Calu3 (cell line): ENCODE measurements at places on chromosomes 12 and 14.
A peak's percentile ranks its signal among the peaks of the same experiment; 100 is the strongest.

GRCh38 chr12:121390856-121391255, 9.1 kb upstream of the RNF34 start:
- no peak for DNase-seq

DNA sequence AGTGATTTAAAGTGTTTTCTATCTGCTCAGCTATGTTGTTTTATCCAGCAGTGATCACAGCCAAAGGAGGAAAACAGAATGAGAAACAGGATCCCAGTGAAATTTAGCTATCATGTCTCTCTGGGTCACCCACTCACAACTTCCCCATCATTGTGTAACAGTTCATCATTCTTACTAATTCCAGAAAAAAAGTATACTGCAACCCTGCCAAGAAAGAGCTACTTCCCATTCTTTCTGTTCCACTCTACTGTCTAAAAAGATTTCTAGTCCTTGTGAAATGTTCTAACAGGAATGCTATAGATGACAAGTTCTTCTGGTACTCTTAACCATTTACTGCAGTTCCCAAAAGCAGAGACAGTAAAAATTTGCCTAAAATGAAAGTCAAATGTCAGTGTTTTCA, 39.2 kb upstream of the CD163 start:
- DNase-seq, result no peak

DNA sequence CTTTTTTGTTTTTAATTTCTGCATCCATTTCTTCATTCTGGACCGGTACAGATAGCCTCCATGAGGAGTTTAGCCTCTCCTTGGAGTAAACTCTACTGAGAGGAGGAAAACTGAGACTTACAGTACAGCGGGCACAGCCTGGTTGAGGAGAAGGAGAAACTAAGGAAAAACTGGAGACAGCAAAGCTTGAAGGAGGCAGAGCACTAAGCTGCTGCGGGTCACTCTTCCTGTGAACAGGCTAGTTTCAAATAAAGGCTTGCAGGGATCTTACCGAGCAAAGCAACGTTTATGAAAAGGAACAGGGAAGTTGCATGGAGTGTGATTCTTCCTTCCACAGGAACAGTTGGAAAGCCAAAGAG, 348 bp upstream of the SSTR1 start:
- no peak for DNase-seq

DNA sequence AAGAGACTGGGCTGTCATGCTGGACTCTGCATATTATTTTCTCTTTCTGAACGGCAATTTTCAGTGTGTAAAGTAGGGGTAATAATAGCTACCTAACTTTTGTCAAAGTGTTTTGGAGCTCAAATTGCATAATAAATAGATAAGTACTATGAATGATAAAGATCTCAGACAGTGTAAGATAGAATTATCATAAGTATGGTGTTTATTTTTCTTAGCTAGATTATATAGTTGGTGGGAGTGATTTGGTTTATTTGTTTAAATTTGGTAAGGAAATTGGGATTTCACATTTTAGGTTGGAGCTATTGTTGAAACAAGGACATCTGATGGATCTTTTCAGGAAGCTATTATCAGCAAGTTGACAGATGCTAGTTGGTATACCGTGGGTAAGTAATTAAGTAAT, 7.4 kb downstream of the ARID4A start:
- no peak for DNase-seq

- no peak for DNase-seq
These were observed 148.0 kb upstream of the NUDT4 start for GRCh38 chr12:93229494-93230325.

DNA sequence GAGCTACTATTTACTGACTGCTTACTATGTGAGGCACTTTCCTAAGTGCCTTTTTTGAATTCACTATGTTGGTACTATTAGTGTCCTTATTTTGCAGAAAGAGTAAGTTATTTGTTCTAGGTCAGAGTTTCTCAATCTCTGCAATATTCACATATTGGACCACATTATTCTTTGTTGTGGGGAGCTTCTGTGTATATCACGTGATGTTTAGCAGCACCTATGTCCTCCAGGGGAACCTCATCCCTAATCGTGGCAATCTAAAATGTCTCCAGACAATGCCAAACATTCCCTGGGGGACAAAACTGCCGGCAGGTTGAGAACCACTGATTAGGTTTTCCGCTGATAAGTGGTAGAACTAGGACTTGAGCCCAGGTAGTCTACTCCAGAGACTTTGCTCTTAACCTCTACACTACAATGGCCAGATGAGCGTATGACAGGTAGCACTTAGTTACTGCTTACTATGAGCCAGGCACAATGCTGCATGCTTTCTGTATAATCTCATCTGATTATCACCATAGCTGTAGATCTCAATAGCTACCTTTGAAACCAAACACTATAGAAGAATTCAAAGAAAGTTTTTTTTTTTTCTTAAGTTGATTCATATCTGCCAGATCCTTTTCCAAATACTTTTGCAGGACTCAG, 38.9 kb downstream of the NELL2 start:
- DNase-seq, result no peak

DNA sequence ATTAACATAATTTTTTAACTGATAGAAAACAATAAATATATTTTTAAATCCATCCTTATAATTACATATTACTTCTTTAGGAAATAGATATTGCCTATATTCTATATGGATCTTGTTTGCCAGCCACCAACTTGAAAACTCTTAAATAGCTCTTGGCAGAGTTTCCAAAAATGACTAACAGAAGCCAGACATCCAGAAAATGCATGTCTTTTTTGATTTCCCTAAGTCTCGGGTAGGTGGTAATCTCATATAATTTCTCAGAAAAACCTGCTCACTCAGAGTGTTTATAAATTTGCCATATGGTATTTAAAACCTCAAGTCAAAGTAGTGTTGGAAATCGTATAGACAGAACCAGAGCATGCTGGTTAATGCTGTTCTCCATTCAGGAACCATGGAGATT, 360.4 kb upstream of the FOXG1 start:
- no peak for DNase-seq

- no peak for DNase-seq
These were observed 156.0 kb downstream of the LRIG3 start for GRCh38 chr12:58764100-58764953.

- no peak for DNase-seq
These were observed 43.4 kb downstream of the DIO2 start for GRCh38 chr14:80167793-80168448.

DNA sequence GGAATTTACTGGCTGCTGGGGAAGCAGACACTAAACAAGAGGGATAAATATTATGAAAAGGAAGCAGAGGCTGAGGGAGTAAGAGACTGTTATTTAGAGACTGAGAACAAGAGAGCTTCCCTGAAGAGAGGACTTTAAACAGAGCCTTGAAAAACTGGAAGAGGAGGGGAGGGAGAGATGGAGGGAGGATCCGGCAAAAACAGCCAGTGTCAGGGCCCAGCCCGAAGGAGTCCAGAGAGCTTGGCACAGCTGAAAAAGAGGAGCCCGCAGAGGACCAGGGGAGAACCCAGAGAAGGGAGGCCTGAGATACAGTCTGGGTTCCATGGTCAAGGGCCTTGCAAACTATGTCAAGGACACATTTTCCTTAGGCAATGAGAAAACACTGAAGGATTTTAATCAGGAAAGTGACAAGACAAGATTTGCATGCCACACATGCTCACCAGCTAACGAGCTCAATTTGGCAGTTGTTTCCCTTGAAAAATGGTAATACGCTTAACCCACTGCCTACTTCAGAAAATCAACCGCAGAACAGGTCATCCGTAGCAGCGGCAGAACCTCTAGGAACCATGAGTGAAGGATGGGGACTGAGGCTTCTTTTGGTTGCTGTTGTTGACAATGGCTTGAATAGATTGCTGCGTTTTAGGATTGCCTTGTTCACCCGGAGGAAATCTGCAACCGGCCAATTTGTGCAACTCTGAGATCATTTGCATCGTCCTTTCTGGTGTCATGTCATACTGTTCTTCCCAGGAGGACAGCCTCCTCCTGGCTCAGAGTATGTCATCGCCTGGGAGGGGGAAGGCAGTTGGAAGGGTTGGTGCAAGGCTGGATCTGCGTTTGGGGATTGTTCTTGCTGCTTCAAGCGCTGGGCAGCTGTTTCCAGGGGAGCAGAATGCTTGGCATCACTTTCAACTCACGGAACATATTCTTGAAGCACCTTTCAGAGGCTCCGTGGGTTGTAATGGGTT, 108.2 kb downstream of the PRMT8 start:
- no peak for DNase-seq

DNA sequence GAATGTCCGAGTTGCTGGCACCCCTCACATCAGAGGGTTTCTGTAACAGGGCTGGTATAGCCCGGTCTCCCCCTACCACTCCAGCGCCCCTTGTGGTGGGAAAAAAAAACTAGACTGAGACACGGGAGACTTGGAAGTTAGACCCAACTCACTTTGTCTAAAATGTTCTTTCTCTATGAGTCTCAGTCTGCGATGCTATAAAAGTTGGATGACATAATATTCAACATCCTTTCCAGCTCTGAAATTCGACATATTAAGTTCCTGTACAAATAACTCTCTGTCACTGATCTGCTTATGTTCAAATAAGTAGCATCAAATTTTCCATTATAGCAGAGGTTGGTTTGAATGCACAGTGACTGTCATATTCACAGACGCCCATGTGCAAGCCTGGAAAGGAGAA, 25.7 kb upstream of the TC2N start:
- peak; percentile 44 for DNase-seq

GRCh38 chr12:88383405-88383804, 196.9 kb downstream of the KITLG start:
- no peak for DNase-seq

- no peak for DNase-seq
These were observed 520.5 kb downstream of the GLT1D1 start for GRCh38 chr12:129373746-129374145.

- DNase-seq, result no peak
These were observed 61.9 kb downstream of the ESR2 start for GRCh38 chr14:64232095-64232838.

GRCh38 chr14:23570806-23571483, 3.4 kb upstream of the AP1G2 start:
- DNase-seq, result no peak

DNA sequence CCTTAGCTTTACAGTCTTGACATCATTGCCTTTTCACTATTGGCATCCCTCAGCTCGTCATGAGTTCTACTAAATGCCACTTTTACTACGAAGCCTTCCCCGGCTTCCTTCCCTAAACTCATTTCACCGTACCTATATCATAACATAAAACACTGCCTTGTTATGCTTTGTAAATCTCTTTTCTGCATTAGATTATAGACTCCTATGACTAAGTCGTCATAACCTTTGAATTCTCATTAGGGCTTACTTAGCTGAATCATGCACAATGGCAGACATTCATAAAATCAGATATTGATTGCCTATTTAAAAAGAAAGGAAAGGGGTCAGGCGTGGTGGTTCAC, 21.0 kb downstream of the BTG1 start:
- no peak for DNase-seq

GRCh38 chr12:68901551-68901950, 31.4 kb downstream of the CPM start:
- DNase-seq, result no peak

DNA sequence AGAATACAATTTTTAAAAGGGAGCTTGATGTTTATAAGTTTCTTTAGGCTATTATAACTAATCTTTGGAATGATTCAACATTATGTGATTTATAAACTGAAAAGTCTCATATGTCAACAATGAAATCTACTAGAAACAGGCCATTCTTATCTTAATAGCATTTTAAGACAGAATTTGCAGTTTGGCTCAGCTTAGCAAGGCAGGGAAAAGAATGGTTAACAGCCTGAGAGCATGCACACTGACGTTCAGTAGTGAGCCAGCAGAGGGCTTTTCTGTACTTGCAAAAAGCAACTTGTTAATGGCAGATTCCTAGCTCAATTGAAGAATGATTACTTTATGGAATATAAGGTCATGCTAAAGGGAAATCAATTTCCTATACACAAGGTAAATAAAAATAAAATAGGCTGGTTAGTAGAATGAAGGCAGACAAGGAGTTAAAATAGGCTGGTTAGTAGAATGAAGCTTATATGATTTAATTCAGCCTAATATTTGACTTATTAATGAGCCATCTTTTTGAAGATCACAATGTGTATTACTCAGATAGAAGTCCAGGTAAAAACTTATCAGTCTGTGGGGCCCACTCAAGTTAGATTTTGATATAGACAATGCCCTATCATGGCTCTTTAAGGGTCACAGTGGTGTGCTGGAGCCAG, 95.9 kb downstream of the OTOGL start:
- peak; percentile 48 for DNase-seq

DNA sequence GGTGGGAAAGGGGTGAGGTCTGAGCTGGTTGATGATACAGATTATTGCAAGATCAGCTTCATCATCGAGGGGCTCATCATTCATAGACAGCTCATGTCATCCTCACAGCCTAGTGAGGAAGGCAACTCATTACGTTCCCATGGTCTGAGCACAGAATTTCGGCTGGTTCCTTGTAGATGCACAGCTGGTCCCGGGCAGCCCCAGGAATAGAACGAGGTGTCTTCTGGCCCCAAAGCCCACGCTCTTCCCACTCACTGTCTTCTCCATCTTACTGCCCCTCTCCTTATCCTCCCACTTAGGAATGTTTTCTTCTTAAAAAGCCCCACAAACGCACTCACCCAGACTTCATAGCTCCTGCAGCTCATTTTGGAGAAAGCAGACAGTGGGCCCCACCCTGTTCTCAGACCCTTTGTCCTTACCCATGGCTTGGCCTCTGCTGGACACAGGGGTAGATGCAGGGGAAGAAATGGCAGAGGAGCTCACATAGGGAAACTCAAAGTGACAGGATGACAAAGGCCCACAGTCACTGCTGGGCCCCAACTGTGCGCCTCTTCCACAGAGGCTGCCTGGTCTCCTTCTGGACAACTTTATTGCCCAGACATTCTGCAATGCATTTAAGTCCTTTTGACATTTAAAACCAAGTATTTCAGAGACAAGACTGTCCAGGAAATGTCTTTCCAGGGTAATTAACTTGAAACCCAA, 162.2 kb downstream of the ADGRD1 start:
- DNase-seq, result no peak

DNA sequence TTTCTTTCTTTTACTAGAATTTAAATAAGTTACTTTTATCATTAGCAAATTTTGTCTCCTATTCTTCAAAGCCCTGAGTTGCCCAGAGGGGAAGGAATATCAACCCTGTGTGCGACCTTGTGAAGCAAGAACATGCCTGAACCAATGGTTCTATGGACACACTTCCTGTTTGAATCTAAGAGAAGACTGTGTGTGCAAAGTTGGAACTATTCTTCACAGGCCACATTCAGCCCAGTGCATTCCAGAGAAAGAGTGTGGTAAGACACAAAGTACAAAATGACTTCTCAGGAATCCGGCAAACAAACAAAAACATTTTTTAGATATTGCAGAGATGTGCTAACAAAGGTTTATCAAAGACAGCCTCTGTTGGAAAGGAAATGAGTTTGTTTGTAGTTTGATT, 90.8 kb upstream of the PTPRQ start:
- DNase-seq, result no peak
